ENCODE measurements at places on chromosomes 1 and 21. TPM values are rescaled to one million over a fixed set of nuclear protein-coding genes. Genes with fewer than 3 reads are reported as not detected.

- H3K4me1 ChIP-seq, result no peaks in the 10 kb centered on the region
- no peak overlapping the region for H3K27ac ChIP-seq
- no peaks in the 10 kb centered on the region for H3K27me3 ChIP-seq
- H3K4me3 ChIP-seq, result no peak overlapping the region
Observed at GRCh38 chr1:117045644-117046043, 14.5 kb upstream of the TTF2 start.

DNA sequence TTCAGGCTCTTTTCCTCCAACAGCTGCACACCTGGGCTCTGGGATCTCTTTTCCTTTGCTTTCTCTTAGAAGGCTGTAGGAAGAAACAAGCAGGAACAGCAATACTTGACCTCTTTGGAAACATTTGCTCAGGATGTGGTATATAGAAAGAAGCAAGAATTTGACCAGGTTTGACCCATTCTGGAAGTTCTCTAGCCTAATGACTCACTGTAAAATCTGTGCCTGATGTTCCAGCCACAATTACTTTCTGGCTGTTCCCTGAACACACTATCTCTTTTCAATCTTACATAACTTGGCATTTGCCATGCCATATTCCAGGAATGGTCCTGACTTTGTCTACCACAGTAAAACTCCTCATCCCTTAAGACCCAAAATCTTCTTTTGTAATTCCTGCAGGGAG lies 419.9 kb upstream of the DAB1 start:
- no peak overlapping the region for H3K4me3 ChIP-seq
- H3K27ac ChIP-seq, result no peak overlapping the region
- no peaks in the 10 kb centered on the region for H3K4me1 ChIP-seq
- no peaks in the 10 kb centered on the region for H3K27me3 ChIP-seq
- DNase-seq, result peak; percentile 92

- DNase-seq, result no peak
- no peak overlapping the region for H3K4me3 ChIP-seq
- H3K4me1 ChIP-seq, result no peaks in the 10 kb centered on the region
- H3K27ac ChIP-seq, result no peak overlapping the region
Observed at GRCh38 chr1:14242870-14243269, 355.6 kb upstream of the KAZN start.

Gene DYRK3
- total RNA-seq, result 38.5 TPM

- no peak overlapping the region for H3K4me3 ChIP-seq
- no peaks in the 10 kb centered on the region for H3K36me3 ChIP-seq
- H3K27ac ChIP-seq, result no peak overlapping the region
- no peak for DNase-seq
- no peaks in the 10 kb centered on the region for H3K27me3 ChIP-seq
Observed at GRCh38 chr1:200369706-200370105, 40.1 kb downstream of the ZNF281 start.

GRCh38 chr1:53693339-53693738 lies 45.6 kb downstream of the GLIS1 start:
- no peak overlapping the region for H3K4me3 ChIP-seq
- no peaks in the 10 kb centered on the region for H3K4me1 ChIP-seq
- no peaks in the 10 kb centered on the region for H3K36me3 ChIP-seq
- peak; percentile 34 for DNase-seq
- H3K27me3 ChIP-seq, result peaks cover 3% of the 10 kb centered on the region
- H3K27ac ChIP-seq, result no peak overlapping the region

DNA sequence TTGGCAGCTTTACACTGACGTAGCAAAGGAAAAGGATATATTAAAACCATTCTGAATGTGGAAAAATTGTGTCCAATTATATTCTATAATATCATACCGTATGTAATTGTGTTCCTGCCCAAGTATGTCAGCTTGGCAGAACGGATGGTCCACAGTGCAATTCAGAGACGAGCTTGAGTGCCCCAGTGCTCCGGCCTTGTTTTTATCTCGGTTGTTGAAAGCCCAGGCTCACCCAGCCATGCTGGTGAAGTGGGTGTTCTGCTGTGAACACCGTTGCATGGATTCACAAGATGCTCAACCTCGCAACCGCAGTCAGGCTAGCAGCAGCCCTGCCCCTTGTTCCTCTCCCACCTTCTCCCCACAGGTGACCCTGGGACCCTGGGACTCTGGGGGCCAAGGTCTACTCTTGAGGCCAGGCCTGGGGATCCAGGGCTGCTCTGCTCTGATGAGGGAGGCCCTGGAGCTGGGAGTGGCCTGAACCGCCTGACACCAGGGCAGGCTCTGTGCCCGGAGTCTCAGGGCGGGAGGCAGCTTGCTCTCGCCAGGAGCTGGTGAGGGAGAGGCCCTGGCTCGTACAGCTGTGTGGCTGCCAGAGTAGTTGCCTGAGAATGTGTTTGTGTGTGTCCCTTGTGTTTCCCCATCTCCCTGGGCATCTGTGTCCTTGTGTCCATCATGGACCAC lies 11.2 kb downstream of the PTPRF start:
- DNase-seq, result no peak
- H3K27ac ChIP-seq, result no peak overlapping the region
- peaks cover 8% of the 10 kb centered on the region for H3K36me3 ChIP-seq
- H3K27me3 ChIP-seq, result no peaks in the 10 kb centered on the region

DNA sequence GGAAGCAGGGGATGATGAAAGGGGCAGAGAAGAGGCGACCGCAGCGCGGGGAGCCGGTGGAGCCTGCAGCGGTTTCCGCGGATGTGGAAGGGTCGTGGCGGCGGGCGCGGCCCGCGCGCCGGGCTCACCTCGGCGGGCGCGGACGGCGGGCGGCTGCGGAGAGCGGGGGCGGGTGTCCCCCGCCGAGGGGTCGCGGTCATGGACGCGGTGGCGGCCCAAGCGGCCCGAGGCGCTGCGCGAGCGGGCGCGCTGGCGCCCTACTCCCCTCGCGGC lies 572 bp downstream of the LPGAT1 start:
- H3K27ac ChIP-seq, result peak overlapping the region; percentile 4
- peak; percentile 11 for DNase-seq
- H3K4me3 ChIP-seq, result peak overlapping the region; percentile 69
- no peaks in the 10 kb centered on the region for H3K4me1 ChIP-seq
- H3K36me3 ChIP-seq, result no peaks in the 10 kb centered on the region

GRCh38 chr1:41977326-41977725 lies 58.6 kb upstream of the HIVEP3 start:
- no peak overlapping the region for H3K27ac ChIP-seq
- no peaks in the 10 kb centered on the region for H3K36me3 ChIP-seq
- H3K4me3 ChIP-seq, result no peak overlapping the region

DNA sequence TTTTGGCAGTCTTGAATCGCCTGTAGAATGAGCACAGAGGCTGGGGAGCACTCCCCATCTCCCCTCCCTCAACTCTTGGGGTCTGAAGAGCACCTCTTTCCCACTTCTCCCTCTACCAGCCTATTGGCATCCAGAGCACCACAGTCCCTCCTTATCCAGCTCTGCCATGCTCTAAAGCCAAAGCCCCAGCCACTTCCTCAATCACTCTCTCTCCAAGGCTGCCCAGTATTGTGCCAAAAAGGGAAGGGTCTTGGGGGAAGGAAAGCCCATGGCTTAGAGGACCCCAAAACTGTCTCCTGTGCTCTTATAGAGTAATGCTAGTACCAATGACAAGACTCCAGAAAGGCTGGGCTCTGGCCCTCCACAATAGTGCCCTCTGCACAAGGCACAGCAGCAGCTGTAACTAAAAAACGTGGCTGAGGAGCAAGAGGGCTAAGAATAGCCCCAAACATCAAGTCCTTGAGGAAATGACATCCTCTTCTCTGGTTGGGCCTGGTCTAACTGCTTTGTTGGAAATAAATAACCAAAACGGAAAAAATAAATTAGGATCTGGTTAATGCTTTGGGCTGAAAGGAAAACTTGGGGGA lies 28.4 kb downstream of the SLC27A3 start:
- no peaks in the 10 kb centered on the region for H3K36me3 ChIP-seq
- no peaks in the 10 kb centered on the region for H3K27me3 ChIP-seq
- H3K4me1 ChIP-seq, result peaks cover 5% of the 10 kb centered on the region
- no peak overlapping the region for H3K4me3 ChIP-seq

DNA sequence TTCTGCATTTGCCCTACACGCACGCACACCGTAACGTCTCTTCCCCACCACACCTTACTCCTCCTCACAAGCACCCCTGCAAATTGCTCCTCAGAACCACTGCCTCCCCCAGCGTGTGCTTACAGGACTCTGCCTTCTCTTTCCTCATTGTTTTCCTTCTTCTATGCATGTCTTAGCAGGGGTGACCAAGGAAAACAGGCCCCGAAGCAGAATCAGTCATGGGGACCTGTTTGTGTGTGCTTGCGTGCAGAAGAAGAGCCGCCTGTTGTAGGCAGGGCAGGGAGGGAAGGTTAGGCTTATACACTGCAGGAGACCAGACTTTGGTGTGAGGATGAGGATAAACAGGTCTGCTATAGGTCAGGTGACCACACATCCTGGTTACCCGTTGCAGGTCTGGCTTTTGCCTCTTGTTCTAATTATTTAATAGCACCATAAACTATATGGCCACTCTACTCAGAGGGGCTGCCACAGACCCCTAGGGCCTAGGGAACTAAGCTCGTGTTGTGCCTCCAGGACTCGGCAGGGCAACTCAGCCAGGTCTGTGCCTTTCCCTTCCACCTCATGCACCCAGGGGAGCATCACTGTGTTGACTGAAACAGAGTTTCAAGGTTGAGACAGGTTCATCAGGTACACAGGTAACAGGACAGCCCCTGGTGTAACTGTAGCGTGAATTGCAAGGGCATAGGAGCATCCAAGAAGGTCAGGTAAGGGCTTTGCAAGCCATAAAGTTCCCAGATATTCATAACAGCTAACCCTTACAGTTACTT lies 60.8 kb upstream of the EPS8L3 start:
- DNase-seq, result no peak
- peak overlapping the region; percentile 3 for H3K27ac ChIP-seq
- no peaks in the 10 kb centered on the region for H3K27me3 ChIP-seq
- H3K4me1 ChIP-seq, result peaks cover 38% of the 10 kb centered on the region

GRCh38 chr1:208818770-208819445 lies 574.7 kb upstream of the PLXNA2 start:
- no peak overlapping the region for H3K27ac ChIP-seq
- H3K27me3 ChIP-seq, result no peaks in the 10 kb centered on the region
- DNase-seq, result no peak
- H3K36me3 ChIP-seq, result no peaks in the 10 kb centered on the region
- no peak overlapping the region for H3K4me3 ChIP-seq
- H3K4me1 ChIP-seq, result no peaks in the 10 kb centered on the region

DNA sequence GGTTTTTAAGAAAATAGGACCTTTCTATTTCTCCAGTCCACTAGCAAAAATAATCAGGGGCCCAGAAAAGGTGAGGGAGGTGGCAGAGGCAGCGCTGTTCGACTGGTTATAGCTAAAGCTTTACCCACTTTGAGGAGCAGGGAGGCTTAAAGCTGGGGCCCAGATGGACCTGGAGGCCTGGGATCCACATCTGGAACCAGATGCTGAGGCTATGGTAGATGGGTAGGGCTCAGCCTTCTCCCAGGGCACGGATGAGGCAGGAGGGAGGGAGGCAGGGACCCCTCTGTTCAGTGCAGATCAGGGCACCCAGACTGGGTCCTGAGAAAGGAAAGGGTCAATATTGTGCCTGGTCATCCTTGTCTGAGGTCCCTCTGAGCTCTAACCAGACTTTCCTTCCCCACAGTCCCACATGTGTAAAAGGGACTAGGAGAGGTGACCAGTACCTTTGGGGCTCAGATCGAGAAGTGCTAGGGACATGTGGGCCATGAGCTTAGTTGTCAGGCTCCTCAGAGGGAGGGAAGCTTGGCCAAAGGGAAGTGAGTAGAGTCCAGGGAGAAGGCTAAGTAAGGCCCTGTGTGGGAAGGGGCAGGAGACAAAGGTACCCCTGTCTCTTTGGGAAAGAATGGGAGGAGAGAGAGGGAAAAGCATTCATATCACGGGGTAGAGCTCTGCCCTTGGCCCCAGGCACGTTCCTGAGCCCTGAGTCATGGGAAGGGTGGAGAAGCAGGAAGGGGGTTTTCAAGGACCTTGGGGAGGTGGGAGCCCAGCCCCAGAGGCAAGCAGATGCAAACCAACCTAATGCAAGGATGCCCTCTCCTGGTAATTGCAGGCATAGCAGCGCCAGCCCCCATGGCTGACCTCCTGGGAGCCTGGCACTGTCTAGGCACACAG lies 15.4 kb downstream of the LMNA start:
- H3K27me3 ChIP-seq, result no peaks in the 10 kb centered on the region
- peak overlapping the region; percentile 99 for H3K27ac ChIP-seq
- peak; percentile 97 for DNase-seq
- H3K4me1 ChIP-seq, result peaks cover 37% of the 10 kb centered on the region
- peaks cover 27% of the 10 kb centered on the region for H3K36me3 ChIP-seq

GRCh38 chr1:116133696-116134475 lies 22.7 kb downstream of the MAB21L3 start:
- H3K27ac ChIP-seq, result no peak overlapping the region
- peaks cover 13% of the 10 kb centered on the region for H3K27me3 ChIP-seq
- DNase-seq, result peak; percentile 17
- no peaks in the 10 kb centered on the region for H3K4me1 ChIP-seq
- H3K4me3 ChIP-seq, result no peak overlapping the region

GRCh38 chr1:246309247-246309884 lies 197.7 kb downstream of the SMYD3 start:
- no peaks in the 10 kb centered on the region for H3K4me1 ChIP-seq
- no peaks in the 10 kb centered on the region for H3K27me3 ChIP-seq

DNA sequence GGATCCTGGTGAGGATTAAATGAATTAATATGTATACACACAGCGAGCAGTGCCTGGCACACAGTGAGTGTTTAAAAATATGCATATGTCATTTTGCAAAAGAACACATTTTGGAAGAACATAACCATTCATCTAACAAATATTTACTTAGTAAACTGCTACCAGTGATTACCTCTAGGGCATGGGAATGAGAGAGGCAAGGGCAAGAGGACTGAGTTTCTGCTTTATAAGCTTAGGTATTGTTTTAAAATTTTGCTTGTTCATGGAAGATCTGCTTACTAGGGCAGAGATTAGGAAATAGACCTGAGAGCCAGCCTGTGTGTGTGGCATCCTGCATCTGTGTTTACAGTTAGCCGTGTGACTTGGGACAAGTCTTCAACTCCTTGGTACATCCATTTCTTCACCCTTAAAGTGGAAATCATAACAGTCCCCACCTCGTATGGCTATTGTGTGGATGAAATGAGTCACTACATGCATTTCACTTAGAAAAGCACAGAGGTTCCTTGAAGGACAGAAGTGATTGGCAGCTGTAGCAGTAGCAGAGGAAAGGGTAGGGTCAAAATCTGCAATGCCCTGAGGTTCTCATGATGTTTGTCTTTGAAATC lies 198.5 kb upstream of the FMN2 start:
- H3K36me3 ChIP-seq, result no peaks in the 10 kb centered on the region
- no peak overlapping the region for H3K27ac ChIP-seq
- DNase-seq, result no peak
- H3K4me1 ChIP-seq, result no peaks in the 10 kb centered on the region
- H3K27me3 ChIP-seq, result no peaks in the 10 kb centered on the region
- no peak overlapping the region for H3K4me3 ChIP-seq

DNA sequence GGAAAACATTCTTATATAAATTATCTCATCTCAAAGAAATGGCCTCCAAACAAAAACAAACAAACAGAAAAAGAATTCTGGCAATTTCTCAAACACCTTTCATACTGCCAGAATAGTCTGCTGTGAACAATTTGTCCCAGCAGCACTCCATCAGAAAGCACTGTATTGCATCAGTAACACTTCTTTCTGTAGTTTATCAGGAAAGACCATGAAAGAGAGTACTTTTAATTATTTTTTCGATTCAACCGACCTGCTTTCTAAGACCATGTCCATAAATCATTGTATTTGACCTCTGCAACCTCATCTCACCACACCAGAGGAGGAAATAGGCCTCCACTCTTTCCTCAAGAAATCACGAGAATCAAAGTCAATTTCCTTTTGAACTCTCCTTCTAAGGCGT lies 1579.9 kb downstream of the MRPL39 start:
- no peaks in the 10 kb centered on the region for H3K4me1 ChIP-seq
- no peaks in the 10 kb centered on the region for H3K36me3 ChIP-seq
- H3K27me3 ChIP-seq, result no peaks in the 10 kb centered on the region
- H3K4me3 ChIP-seq, result no peak overlapping the region
- H3K27ac ChIP-seq, result no peak overlapping the region

- H3K4me1 ChIP-seq, result no peaks in the 10 kb centered on the region
- no peak for DNase-seq
- no peak overlapping the region for H3K27ac ChIP-seq
- H3K4me3 ChIP-seq, result no peak overlapping the region
- H3K36me3 ChIP-seq, result no peaks in the 10 kb centered on the region
Observed at GRCh38 chr1:62917314-62917713, 133.4 kb downstream of the ATG4C start.
